Kidney (tissue), 22 donors: ENCODE measurements at places on chromosomes 13 and 19. TPM values are rescaled to one million over a fixed set of nuclear protein-coding genes. Genes with fewer than 3 reads are reported as not detected.

- H3K27ac ChIP-seq: no peak overlapping the region
- H3K36me3 ChIP-seq: no peaks in the 10 kb centered on the region
- no peak overlapping the region for H3K4me3 ChIP-seq
- DNase-seq: no peak
- no peaks in the 10 kb centered on the region for H3K27me3 ChIP-seq
Measured at GRCh38 chr13:23427881-23428528, 5.5 kb downstream of the SACS start.

GRCh38 chr19:55640043-55640576 is 692 bp upstream of the ZNF580 start:
- peak; percentile 81 for DNase-seq
- H3K36me3 ChIP-seq: no peaks in the 10 kb centered on the region
- H3K4me3 ChIP-seq: peak overlapping the region; percentile 60
- H3K27ac ChIP-seq: peak overlapping the region; percentile 89
- H3K4me1 ChIP-seq: peaks cover 11% of the 10 kb centered on the region
- H3K27me3 ChIP-seq: no peaks in the 10 kb centered on the region

OR10H2 gene
- total RNA-seq: not detected

GRCh38 chr13:74633734-74634133 is 499.5 kb upstream of the KLF12 start:
- DNase-seq: no peak
- H3K27ac ChIP-seq: no peak overlapping the region
- no peaks in the 10 kb centered on the region for H3K36me3 ChIP-seq

- DNase-seq: peak; percentile 59
- no peaks in the 10 kb centered on the region for H3K36me3 ChIP-seq
- H3K27ac ChIP-seq: no peak overlapping the region
- no peak overlapping the region for H3K4me3 ChIP-seq
- no peaks in the 10 kb centered on the region for H3K27me3 ChIP-seq
- H3K4me1 ChIP-seq: no peaks in the 10 kb centered on the region
Measured at GRCh38 chr19:46000491-46001246, 5.4 kb downstream of the CCDC61 start.

- no peaks in the 10 kb centered on the region for H3K27me3 ChIP-seq
- DNase-seq: no peak
- H3K4me1 ChIP-seq: no peaks in the 10 kb centered on the region
- no peak overlapping the region for H3K4me3 ChIP-seq
- no peak overlapping the region for H3K27ac ChIP-seq
Measured at GRCh38 chr19:50341091-50341564, 12.0 kb upstream of the KCNC3 start.

GRCh38 chr19:1574354-1575136 is 6.4 kb upstream of the MEX3D start:
- H3K27me3 ChIP-seq: no peaks in the 10 kb centered on the region
- no peaks in the 10 kb centered on the region for H3K4me1 ChIP-seq
- H3K4me3 ChIP-seq: no peak overlapping the region
- H3K36me3 ChIP-seq: no peaks in the 10 kb centered on the region
- no peak overlapping the region for H3K27ac ChIP-seq
- DNase-seq: no peak

MBD3L5 gene
- not detected for total RNA-seq

DNA sequence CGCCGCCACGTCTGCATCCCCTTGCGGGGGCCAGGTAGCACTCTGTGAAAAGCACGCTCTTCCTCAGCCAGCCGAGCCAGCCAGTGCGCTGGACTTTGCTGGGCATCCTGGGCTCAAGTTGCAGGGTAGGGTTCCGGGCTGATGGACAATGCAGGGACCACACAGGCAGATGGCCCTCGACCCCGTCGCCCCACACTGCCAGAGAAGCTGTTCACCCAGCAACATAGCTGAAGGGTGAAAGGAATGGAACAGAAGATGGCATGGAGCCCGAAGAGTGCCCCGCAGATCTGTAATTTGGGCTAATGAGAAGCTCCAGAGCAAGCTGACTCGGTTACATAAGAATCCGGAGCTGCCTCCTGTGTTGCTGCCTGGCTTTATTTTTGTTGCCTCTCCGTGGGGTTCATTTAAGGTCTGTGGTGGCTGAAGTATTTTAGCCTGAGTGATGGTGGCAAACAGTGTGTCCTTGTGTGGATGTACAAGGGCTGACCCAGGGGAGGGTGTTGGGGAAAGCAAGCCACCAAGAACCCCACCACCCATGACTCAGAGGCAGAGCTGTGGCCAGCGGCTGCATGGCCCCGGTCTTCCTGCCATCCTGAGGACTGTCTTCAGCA is 105.8 kb downstream of the SOX1 start:
- peaks cover 2% of the 10 kb centered on the region for H3K27me3 ChIP-seq
- no peak overlapping the region for H3K27ac ChIP-seq
- H3K36me3 ChIP-seq: no peaks in the 10 kb centered on the region
- DNase-seq: peak; percentile 26
- H3K4me1 ChIP-seq: no peaks in the 10 kb centered on the region

KASH5 gene
- total RNA-seq: not detected

DNA sequence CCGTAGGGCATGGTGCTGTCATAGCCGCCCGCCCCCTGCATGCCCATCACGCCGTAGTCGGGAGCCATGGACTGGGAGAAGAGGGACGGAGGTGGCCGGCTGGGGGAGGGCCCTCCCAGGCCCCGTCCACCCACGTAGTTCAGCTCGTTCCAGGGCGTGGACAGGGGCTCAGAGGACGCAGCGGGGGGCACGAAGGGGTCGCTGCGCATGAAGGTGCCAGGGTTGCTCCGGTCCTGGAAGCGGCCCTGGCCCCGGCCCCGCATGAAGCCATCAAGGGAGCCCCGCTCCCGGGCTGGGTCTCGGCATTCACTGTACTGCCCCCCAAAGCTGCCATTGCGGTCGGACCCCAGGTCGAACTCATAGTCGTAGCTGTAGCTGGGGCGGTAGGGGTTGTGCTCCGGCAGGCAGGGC is 6.7 kb downstream of the AKAP8 start:
- no peaks in the 10 kb centered on the region for H3K27me3 ChIP-seq
- no peak overlapping the region for H3K27ac ChIP-seq
- H3K4me3 ChIP-seq: no peak overlapping the region

- H3K27me3 ChIP-seq: no peaks in the 10 kb centered on the region
- peaks cover 37% of the 10 kb centered on the region for H3K36me3 ChIP-seq
- H3K27ac ChIP-seq: peak overlapping the region; percentile 96
Measured at GRCh38 chr19:3984584-3984907, 717 bp downstream of the EEF2 start.

DNA sequence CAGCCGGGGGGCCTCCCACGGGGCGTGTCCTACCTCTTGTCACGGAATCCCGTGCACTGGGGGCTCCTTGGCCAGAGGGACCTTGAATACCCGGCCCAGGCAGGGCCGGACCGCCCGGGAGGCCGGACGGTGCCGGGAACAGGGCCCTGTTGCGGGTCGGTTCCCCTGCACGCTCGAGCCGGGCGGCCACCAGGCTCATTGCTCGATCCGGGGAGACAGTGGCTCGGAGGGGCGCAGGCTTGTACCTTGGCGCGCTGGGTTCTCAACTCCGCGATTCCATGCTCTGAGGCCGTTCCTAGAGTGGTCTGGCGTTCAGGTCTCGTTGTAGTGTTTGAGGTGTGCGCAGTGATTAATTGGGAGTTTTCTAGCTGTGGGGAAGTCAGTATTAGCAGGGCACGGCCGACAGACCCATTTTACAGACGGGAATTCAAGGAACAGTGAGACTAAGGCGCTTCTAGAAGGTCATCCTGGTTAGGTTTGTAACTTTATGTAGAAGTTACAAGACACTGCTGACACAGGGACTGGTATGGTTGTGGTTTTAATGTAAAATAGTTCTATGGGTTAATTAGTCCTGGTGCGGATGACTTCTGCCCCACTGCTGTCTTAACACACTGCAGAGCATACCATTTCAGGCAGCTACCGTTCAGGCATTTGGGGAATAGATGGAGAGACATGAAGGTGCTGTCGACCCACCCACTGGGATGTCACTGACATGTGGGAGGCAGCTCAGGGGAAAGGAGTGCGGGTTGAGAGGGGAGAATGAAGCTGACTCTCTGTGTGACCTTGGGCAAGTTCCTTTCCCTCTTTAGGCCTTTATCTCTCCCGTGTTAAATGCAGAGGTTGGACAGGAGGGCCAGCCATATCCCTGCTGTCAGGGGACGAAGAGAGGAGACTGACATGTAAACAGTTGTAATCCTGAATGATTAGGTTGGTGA is 592 bp downstream of the CLPTM1 start:
- peak overlapping the region; percentile 54 for H3K27ac ChIP-seq
- H3K4me3 ChIP-seq: peak overlapping the region; percentile 91
- peaks cover 34% of the 10 kb centered on the region for H3K4me1 ChIP-seq
- DNase-seq: no peak

DNA sequence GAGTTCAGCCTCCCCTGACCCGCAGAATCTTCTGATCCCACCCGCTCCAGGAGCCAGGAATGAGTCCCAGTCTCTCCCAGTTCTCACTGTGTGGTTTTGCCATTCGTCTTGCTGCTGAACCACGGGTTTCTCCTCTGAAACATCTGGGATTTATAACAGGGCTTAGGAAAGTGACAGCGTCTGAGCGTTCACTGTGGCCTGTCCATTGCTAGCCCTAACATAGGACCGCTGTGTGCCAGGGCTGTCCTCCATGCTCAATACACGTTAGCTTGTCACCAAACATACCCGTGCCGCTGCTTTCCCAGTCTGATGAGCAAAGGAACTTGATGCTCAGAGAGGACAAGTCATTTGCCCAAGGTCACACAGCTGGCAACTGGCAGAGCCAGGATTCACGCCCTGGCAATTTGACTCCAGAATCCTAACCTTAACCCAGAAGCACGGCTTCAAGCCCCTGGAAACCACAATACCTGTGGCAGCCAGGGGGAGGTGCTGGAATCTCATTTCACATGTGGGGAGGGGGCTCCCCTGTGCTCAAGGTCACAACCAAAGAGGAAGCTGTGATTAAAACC is 1.1 kb upstream of the APOE start:
- peak overlapping the region; percentile 61 for H3K27ac ChIP-seq
- H3K27me3 ChIP-seq: no peaks in the 10 kb centered on the region
- no peaks in the 10 kb centered on the region for H3K4me1 ChIP-seq
- no peak overlapping the region for H3K4me3 ChIP-seq
- peaks cover 10% of the 10 kb centered on the region for H3K36me3 ChIP-seq
- no peak for DNase-seq

GRCh38 chr19:48671446-48671995 is 1.3 kb downstream of the NTN5 start:
- no peaks in the 10 kb centered on the region for H3K36me3 ChIP-seq
- H3K4me3 ChIP-seq: no peak overlapping the region
- H3K27ac ChIP-seq: no peak overlapping the region
- no peaks in the 10 kb centered on the region for H3K27me3 ChIP-seq
- no peak for DNase-seq

DNA sequence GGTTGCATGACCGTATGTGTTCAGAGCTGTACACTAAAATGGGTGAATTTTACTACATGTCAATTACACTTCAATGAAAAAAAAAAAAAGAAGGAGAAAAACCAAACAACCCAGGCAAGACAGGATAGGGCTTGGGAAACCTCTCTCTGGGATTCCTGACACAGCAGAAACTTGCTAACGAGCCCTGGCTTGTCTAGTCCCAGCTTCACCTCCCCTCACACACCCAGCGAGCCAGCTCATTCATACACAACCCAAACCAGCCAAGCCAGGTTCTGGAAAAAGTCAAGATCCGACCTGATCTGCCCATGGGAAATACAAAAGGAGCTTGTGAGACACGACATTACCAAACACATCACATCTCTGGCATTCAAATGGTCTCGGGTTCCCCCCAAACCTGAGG is 3.7 kb upstream of the TECR start:
- no peaks in the 10 kb centered on the region for H3K4me1 ChIP-seq
- no peaks in the 10 kb centered on the region for H3K36me3 ChIP-seq
- no peak for DNase-seq
- H3K4me3 ChIP-seq: no peak overlapping the region
- no peak overlapping the region for H3K27ac ChIP-seq
- no peaks in the 10 kb centered on the region for H3K27me3 ChIP-seq

NKG7 gene
- 7.9 TPM for total RNA-seq

GRCh38 chr13:55788548-55788947 is 1352.2 kb upstream of the PRR20A start:
- DNase-seq: no peak
- H3K27me3 ChIP-seq: no peaks in the 10 kb centered on the region
- H3K4me3 ChIP-seq: no peak overlapping the region
- no peak overlapping the region for H3K27ac ChIP-seq

DNA sequence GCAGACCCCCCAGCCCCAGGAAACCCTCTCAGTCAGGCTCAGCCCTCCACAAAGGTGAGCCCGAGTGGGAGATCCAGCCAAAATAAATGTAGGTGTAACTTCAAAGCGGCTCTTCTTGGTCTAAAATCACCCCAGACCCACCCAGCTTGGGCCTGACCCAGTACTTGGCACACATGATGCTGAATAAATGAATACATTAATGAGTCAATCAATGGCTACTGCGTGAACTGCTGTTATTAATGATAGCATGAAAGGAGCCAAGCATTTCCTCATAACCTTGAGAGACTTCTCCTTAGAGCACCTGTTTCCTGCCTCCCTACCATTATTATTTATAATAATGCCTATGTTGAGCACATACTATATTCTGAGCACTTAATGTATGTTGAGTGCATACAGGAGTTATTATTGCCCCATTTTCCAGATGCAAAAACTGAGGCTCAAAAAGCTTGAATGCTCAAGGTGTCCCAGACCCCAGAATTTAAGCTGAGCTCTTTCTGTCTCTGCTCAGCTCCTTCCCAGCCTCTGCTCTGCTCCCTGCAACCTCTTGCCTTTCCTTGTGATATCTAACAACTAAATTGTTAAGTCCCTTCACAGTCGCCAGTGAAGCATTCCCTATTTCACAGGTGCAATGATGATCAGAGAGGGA is 4.3 kb downstream of the NOTCH3 start:
- H3K27me3 ChIP-seq: no peaks in the 10 kb centered on the region
- peaks cover 2% of the 10 kb centered on the region for H3K36me3 ChIP-seq
- no peaks in the 10 kb centered on the region for H3K4me1 ChIP-seq

- no peak overlapping the region for H3K4me3 ChIP-seq
- no peaks in the 10 kb centered on the region for H3K4me1 ChIP-seq
- DNase-seq: no peak
- no peak overlapping the region for H3K27ac ChIP-seq
- no peaks in the 10 kb centered on the region for H3K27me3 ChIP-seq
Measured at GRCh38 chr13:73704587-73704986, 429.6 kb downstream of the KLF12 start.

ODAD3 gene
- 1.5 TPM for total RNA-seq

GRCh38 chr13:58999851-59000250 is 1163.9 kb downstream of the DIAPH3 start:
- H3K27ac ChIP-seq: no peak overlapping the region
- no peaks in the 10 kb centered on the region for H3K4me1 ChIP-seq
- H3K27me3 ChIP-seq: no peaks in the 10 kb centered on the region
- H3K36me3 ChIP-seq: no peaks in the 10 kb centered on the region

- peaks cover 21% of the 10 kb centered on the region for H3K4me1 ChIP-seq
- peak overlapping the region; percentile 70 for H3K4me3 ChIP-seq
Measured at GRCh38 chr19:51687791-51688670, 5.1 kb upstream of the SPACA6 start.
